Activated CD8-positive, alpha-beta memory T cell treated with anti-CD3 and anti-CD28 coated beads for 24 hours (primary cell): ENCODE measurements at places on chromosomes 11 and 22.

- DNase-seq = no peak
These were observed 591.2 kb downstream of the OPCML start for GRCh38 chr11:132941024-132941646.

GRCh38 chr22:28203286-28203685 lies 284.2 kb upstream of the PITPNB start:
- no peak for DNase-seq

GRCh38 chr11:121838571-121838970 lies 277.4 kb downstream of the BLID start:
- no peak for DNase-seq

DNA sequence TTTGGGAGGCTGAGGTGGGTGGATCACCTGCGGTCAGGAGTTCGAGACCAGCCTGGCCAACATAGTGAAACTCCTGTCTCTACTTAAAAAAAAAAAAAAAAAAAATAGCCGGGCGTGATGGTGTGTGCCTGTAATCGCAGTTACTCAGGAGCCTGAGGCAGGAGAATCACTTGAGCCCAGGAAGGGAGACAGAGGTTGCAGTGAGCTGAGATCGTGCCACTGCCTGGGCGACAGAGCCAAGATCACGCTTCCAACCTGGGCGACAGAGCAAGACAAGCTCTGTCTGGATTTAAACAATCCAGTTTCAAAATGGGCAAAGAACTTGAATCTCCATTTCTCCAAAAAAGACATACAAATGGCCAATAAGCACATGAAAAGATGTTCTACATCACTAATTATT lies 12.5 kb downstream of the LMO2 start:
- DNase-seq = no peak

DNA sequence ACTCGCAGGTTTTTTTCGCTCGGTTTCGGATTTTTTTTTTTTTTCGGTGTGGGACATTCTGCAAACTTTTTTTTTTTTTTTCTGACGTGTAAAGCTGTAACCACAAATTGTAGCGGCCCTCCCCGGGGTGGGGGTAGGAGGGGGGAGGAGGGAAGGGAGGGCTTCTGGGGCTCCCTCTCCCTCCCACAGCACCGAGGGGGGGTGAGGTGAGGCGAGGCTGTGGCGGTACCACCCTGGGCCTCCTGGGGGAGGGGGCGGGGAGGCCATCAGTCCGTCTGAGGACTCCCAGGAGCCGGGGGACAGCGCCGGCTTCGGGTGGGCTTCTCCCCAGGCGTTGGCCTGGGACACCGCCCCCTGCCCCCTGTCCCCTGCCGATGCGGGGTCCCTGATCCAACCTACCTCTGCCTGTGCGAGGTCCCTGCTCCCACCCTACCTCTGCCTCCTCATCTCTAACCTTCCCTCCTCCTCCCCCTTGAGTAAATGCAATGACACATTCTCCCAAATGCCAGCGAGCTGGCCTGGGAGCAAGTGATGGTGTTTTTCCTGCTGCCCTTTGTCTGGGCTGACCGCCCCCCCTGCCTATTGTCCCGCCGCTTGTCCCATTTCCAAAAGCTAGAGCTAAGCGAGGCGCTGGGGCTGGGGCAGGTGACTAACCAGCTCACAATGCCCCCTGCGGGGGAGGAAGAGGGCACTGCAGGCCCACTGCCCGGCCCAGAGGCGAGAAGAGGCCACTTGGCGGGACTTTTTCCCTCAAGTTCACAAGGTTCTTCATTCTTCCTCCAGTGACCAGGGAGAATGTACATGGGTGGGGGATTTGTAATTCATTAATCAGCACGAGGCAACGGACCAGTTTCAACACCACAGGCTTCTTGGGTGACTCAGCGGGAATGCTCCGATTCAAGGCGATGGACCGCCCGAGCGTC lies 511 bp upstream of the CLCF1 start:
- peak; percentile 76 for DNase-seq

DNA sequence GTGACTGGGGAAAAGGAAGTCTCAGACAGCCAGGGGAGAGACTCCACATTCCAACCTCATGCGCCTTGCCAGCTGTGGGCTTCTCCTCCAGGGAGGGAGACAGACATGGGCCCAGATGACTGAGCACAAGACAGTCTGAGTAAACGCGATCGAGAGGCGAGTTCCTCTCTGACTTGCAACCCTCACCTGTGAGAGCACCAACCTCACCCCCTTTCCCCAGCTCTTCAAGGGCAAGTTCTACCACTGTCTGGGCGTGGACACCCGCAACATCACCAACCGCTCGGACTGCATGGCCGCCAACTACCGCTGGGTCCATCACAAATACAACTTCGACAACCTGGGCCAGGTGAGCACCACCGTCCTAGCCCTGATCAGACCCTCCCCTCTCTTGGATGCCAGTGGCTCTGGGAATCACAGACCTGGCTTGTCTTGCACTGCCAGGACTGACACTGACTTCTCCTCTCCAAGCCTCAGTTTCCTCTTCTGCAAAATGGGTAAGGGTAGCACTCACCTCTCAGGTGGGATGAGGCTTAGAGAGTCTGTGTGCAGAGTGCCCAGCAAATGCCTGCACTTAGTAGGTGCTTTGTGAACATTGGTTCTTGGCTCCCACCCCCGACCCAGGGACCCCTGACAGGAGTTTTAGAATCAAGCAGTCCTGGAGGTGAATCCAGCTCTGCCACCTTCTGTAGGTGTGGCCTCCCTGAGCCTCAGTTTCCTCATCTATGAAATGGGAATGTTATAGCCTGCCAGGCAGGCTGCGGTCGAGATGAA lies 95.3 kb downstream of the CACNA1I start:
- DNase-seq = no peak

DNA sequence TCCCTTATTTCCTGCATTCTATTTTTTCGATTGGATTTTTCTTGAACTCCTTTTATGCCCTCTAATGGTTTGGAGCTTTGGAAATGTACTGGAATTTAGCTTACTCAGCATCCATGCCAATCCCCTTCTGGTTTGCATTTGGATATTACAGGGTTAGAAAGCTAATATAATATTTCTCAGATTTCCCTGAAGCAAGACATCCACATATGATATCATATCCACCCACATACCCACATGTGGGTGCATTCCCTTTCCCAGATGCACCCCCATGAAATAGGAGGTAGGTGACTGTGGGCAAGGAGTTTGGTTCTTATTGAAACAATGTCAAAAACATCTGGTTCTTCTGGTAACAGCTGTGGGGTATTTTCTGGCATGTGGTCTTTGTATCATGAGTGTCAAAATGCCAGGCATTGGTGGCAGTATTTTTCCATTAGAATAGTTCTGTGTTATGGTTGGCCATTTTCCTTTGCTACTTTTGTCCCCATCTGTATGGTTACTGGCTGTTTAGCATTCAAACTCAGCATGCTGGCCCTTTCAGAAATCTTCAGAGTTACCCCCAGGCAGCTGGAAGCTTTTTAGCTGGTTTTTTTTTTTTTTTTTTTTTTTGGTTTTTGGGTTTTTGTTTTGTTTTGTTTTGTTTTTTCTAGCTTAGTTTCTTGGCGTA lies 32.7 kb upstream of the DDX10 start:
- DNase-seq = no peak

- no peak for DNase-seq
These were observed 136.3 kb downstream of the ETS1 start for GRCh38 chr11:128450882-128451651.

GRCh38 chr11:75762885-75763284 lies 5.7 kb upstream of the DGAT2 start:
- DNase-seq = no peak

GRCh38 chr11:119800619-119801018 lies 71.6 kb upstream of the NECTIN1 start:
- DNase-seq = no peak

DNA sequence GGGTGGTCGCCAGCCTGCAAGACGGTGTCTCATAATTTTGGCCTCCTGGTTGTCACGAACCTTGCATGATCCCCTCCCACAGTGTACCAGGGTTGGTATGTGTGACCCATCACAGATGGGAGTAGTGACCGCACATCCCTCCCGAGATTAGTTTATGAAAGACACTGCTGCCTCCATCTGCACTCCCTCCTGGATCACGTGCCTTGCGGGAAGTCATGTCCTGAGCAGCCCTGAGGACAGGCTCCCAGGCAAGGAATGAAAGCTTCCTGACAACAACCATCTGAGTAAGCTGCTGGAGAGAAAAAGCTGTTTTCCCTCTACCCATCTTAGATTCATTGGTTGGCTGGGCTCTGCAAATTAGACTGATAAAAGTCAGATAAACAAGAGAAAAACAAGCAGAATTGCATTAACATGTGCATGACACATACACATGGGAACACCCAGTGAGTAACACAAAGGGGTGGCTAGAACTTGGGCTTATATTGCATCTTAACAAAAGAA lies 14.4 kb upstream of the PAMR1 start:
- no peak for DNase-seq

- DNase-seq = no peak
These were observed 1.0 kb upstream of the YPEL4 start for GRCh38 chr11:57650739-57651090.

DNA sequence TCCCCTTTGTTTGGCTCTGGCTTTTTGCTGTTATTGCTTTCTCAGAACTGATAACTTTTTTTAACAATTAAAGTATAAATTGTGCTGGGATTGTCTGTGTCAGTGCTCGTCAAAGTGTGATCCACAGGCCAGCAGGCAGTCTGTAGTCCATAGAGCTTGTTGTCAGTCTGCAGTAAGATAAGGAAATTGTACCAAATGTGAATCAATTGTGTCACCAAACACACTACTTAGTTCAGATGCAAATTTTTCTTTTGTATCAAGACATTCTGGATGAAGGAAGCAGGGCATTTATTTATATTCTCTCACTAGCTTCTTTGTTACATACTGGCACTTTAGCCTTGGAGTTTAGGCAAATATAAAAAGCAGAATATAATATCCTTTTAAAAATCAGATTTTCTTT lies 121.0 kb downstream of the WNT11 start:
- no peak for DNase-seq
